Hindlimb muscle (tissue), 1 donor: ENCODE measurements at places on chromosomes 7 and 10. TPM values are rescaled to one million over a fixed set of nuclear protein-coding genes. Genes with fewer than 3 reads are reported as not detected.

The C10orf67 gene
- not detected for polyA plus RNA-seq

The FKBP6 gene
- 0.12 TPM for polyA plus RNA-seq

The GBX1 gene
- polyA plus RNA-seq: 2.7 TPM

The IDI2 gene
- not detected for polyA plus RNA-seq

The PROSER2 gene
- polyA plus RNA-seq: 5.5 TPM

The ECHS1 gene
- 152 TPM for polyA plus RNA-seq

The CYP2C19 gene
- not detected for polyA plus RNA-seq

The ZCCHC24 gene
- polyA plus RNA-seq: 82.0 TPM

The SLC18A2 gene
- 0.27 TPM for polyA plus RNA-seq

The SPDYE1 gene
- polyA plus RNA-seq: 2.3 TPM

The KLF14 gene
- polyA plus RNA-seq: 1.5 TPM

DNA sequence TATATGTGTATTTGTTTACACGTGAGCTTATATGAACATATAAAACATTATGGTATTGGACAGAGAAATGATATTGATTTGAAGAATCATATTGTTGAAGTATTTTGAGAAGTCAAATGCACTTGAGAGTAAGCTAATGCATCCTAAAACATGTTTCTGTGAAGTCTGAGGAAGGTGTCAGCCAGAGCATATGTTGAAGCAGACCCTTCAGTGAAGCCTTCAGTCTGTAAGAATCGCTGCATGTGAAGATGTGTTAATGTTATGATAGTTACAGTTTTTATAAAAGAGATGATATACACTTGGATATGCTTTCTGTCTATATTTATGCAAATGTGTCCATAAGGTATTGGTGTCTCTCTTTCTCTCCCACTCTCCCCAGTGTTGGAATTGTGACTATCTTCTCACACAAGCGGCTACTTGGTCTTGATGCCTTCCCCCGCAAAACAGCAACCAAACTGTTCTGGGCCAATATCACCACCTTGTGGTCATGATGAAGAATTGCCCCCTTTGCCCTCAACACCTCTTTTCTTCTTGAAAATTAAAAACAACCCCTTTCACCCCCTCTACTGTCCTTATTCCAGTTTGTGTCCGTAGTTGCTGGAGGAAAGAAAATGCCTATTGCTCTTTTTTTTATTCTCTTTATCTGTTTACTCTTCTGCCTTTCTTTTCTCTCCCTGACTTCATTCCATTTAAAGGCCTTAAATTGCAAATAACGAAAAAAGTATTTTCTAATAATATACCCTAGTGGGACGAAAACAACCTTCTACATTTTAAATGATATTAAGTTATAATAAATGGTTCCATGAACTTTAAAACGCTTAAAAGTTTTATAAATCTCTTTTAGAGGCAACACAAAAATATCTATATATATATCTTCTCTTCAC is 64.9 kb downstream of the IKZF1 start:
- DNase-seq: no peak

- DNase-seq: no peak
These were observed 430.9 kb downstream of the ACTR3B start for GRCh38 chr7:153190452-153190851.

- no peak for DNase-seq
These were observed 99.0 kb upstream of the FZD1 start for GRCh38 chr7:91165006-91165845.

GRCh38 chr7:3215624-3216585 is 85.1 kb upstream of the SDK1 start:
- DNase-seq: no peak

GRCh38 chr10:118742782-118743181 is 12.0 kb downstream of the CACUL1 start:
- no peak for DNase-seq

- peak; percentile 83 for DNase-seq
These were observed 221.4 kb upstream of the SEMA3C start for GRCh38 chr7:81140252-81140651.

GRCh38 chr10:35794703-35795102 is 152.6 kb upstream of the FZD8 start:
- DNase-seq: no peak

DNA sequence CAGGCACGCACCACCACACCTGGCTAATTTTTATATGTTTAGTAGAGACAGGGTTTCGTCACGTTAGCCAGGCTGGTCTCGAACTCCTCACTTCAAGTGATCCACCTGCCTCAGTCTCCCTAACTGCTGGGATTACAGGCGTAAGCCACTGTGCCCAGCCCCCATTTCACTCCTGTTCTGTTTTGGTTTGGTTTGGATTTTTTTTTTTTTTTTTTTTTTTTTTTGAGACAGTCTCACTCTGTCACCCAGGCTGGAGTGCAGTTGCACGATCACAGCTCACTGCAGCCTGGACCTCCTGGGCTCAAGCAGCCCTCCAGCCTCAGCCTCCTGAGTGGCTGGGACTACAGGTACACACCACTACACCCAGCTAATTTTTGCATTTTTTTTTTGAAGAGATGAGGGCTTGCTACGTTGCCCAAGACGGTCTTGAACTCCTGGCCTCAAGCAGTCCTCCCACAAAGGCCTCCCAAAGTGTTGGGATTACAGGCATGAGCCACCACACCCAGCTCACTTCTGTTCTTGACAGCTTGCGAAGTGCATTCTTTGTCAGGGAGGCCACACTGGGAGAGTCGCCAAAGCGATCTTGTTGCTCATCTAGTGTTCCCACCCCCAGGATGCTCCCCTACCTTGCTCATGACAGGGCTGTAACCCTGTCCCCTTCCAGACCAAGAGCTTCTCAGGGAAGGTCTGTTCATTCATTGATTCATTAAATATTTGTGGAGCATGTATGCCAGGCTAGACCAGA is 229.1 kb downstream of the CUX1 start:
- DNase-seq: no peak

- DNase-seq: no peak
These were observed 36.0 kb downstream of the C10orf143 start for GRCh38 chr10:130074639-130075038.

- no peak for DNase-seq
These were observed 41.8 kb downstream of the CLRN3 start for GRCh38 chr10:127850944-127851343.

- DNase-seq: no peak
These were observed 590.6 kb downstream of the ARL4A start for GRCh38 chr7:13278020-13278419.

DNA sequence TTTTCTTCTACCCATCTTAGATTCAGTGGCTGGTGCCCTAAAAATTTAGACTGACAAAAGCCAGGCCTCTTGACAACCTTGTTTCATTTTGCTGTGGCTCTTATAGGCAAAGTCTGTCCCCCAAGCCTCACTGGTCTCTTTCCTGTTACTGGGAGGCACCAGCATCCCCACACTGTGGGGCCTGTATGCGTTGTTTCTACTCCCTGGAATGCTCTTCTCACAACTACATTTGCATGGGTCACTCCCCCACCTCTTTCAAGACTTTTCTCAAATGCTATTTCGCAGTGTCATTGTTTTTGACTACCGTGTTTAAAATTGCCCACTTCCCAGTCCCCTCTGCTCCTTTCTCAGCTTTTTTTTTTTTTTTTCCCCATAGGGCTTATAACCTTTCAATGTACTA is 108.7 kb upstream of the DGKB start:
- no peak for DNase-seq

DNA sequence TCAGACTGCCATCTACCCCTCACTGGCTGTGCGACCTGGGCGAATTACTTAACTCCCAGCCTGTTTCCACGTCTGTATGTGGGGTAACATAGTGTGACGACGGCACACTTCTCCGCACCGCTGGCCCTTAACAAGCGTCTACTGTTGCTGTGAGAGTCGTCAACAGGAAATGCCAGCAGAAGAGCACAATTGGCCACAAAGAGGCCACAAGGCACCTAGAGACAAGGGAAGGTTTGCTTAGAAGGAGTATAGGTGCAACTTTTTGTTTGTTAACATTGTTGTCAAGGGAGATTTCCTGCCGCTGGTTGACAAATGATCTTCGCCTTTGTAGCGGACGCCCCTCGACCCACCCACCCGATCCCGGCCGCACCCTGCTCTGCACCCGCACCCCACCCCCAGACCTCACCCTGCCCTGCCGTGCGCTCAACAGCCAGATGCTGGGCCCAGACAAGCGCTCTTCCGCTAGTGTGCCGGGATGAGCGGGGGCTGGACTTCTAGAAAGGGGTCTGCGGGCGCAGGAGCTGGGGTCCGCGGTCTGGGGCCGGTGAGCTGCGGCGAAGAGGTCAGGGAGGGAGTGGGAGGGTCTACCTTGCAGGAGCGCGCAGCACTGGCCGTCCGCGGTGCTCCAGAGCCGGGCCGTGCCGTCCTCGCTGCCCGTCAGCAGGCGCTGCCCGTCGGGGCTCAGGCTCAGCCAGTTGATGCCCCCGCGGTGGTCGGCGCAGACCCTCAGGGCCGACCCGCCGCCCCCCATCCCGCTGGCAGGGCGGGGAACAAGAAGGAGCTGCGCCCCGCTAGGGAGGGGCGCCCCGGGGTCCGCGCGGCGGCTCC is 785 bp downstream of the WDR86 start:
- no peak for DNase-seq

- DNase-seq: no peak
These were observed 218.6 kb upstream of the FZD1 start for GRCh38 chr7:91045606-91046005.

DNA sequence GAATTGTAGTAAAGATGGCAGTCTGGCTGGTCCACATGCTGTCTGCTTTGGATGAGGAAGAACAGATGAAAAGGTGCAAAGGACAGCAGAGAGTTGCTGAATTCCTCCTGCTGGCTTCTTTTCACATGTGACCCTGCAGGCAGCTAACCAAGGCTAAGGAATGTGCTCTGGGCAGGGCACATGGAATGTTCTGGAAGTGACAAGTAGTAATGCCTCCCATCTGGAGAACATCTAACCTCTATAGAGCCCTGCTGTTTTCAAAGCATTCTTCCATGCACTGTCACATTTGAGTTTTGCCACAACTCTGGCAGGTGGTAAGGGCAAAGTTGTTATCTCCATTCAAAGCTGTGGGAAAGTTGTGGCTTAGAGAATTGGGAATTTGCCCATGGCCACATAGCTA is 208.8 kb downstream of the STK31 start:
- DNase-seq: peak; percentile 4

- DNase-seq: no peak
These were observed 19.5 kb upstream of the HERPUD2 start for GRCh38 chr7:35714407-35714806.
